ENCODE measurements at places on chromosomes 12 and 14.

DNA sequence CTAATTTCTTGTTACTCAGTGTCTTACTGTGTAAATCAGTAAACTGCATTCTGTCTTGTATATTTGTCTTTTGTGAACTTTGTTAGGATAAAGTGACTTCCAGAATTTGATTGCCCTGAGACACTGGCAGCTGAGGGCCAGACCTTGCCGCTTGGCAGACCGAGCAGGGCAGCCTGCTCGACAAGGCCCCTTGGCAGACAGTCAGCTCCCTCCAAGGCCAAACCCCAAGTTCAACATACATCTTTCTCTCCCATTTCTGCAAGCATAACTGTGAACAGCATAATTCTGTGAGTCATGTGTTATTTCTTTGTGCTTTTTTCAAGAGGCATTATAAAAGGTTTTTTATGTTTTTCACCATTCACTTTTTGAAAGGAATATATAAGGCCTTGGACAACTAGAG is 39.2 kb upstream of the BMAL2 start:
- no peak for DNase-seq

DNA sequence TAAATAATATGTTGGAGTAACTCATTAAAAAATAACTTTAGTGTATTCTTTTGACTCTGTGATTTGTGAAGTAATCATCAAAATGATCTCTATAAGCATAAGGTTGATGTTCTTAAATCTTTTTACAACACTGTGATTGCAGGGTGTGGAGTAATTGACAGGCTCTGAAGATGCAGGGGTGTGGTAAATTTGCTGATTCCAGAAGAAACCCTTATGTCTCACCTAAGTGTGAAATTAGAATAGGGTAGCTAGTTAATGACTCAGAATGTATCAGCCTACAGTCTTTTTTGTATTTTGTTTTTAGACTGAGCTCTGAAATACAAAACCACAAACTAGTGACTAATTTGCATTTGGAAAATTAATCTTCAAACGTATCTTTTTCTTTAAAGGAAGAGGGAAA is 5.9 kb downstream of the PRPF39 start:
- no peak for DNase-seq

- DNase-seq: no peak
Observed at GRCh38 chr14:30798516-30798915, 75.8 kb upstream of the COCH start.

GRCh38 chr12:3518902-3519301 is 27.9 kb downstream of the PRMT8 start:
- no peak for DNase-seq

DNA sequence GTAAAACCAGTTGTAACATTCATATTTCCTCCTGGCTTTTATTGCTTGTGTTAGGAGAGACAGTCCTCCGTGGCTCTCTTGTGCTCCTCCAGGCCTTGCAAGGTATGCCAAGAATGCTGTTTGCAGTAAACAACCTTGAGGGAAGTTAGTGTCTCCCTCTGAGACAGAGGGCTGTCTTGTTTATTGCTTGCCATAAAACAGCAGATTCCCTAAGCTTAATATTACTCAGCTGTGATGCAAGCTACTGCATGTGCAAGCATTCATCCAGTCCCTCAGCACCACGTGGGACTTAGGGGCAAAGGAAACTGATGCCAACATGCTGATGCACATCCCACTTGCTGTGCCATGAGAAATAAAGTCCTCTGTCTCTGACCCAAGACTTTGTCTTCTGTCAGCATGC is 6.6 kb downstream of the POMT2 start:
- DNase-seq: no peak

DNA sequence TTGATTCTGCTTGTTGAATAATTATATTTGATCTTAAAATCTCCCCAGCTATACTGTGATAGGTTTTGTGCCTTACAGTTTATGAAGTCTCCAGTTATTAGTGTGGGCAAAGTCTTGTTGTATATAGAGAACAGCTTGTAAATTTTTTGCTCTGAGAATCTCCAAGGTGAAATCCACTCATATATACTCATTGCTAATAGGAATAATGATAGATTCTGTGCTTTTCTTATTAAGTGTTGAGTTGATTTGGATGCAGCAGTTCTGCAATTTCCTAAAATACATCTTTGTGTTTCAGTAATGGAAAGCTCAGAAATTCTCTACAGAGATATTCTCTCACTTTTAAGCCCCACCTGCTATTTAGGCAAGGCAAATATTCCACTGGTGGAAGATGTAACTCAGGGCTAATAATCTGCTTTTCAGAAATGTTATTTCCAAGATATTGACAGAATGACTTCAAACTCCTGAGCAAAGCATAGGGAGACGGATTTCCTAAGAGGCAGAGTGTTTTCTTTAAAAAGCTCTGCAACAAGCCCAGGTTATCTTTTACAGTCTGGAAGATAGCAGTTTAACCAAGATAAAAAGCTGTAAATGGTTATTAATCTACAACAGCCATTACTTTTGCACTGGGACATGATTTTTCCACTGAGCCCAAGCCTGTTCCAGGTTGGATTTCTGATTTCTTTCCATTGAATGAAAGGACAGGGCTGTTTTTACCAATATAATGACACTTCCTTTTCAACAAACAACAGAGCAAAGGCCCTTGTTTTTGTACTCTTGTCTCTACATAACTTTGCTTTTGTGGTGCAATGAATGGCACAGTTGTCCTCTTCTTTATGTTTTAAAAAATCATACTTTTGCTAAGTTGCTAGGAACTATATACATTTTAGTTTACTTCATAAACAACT is 239.9 kb upstream of the ATP2B1 start:
- DNase-seq: no peak

DNA sequence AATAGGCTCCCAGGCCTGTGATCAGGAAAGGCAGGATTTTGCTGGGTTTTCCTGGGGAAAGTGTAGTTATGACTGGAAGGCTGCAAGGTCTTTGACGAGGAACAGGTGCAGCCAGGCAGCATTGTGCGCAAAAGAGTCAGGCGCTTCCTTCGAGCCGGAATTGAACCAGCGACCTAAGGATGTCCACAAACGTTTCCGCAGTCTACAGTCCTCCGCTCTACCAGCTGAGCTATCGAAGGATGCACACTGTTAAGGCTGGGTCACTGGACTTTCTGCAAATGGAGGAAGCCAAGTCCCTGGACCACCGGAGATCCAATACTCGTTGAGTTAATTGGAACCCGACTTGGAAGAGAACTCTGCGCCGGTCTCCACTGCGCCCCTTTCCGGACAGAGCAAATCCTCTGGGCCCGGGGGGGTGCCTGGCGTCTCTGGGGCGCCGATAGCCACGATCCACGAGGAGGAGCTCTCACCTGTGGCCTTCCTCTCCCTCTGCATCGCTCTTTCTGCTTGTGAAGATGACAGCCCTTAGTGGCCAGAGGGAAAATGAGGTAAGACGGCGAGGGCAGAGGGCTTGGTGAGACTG is 18.4 kb upstream of the OR6S1 start:
- no peak for DNase-seq

GRCh38 chr12:49054524-49054923 is 6.1 kb downstream of the KMT2D start:
- DNase-seq: no peak

- peak; percentile 29 for DNase-seq
Observed at GRCh38 chr12:92431146-92431545, 271.6 kb upstream of the PLEKHG7 start.

DNA sequence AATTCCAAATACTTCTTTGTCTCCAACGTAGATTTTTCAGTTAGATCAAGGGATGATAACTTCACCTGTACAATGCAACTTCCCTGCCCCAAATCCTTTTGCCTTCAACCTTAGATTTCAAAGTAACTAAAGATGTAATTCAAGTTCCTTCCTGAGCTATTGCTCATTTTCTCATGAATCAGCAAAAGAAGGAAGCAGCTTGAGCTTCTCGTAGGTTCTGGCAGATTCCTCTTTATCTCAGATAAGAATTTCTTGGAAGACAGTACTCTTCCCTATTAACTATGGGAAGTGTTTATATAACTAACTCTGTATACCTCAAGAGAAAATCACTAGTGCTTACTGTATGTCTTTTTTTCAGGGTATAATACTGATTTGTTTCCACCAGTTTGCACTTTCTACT is 203.8 kb downstream of the RASSF9 start:
- DNase-seq: no peak

DNA sequence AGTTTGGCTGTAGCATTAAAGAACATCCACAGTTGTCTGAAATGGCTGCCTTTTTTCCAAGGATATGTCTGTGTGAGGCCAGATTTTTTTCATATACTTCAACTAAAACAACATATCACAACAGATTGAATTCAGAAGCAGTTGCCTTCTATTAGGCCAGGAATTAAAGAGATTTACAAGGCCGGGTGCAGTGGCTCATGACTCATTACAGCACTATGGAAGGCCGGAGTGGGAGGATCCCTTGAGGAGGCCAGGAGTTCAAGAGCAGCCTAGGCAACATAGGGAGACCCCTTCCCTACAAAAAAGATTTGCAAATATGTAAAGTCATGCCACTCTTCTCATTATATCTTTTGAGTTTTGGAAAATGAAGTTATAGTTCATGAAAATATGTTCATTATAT is 108.6 kb downstream of the KTN1 start:
- no peak for DNase-seq

- no peak for DNase-seq
Observed at GRCh38 chr12:27057543-27057942, 24.8 kb downstream of the C12orf71 start.

Data from H7 (cell line).